NCI-H1436 treated with DMSO at 0.1 percent for 48 hours (cell line): ENCODE measurements at places on chromosomes 11 and 22.

DNA sequence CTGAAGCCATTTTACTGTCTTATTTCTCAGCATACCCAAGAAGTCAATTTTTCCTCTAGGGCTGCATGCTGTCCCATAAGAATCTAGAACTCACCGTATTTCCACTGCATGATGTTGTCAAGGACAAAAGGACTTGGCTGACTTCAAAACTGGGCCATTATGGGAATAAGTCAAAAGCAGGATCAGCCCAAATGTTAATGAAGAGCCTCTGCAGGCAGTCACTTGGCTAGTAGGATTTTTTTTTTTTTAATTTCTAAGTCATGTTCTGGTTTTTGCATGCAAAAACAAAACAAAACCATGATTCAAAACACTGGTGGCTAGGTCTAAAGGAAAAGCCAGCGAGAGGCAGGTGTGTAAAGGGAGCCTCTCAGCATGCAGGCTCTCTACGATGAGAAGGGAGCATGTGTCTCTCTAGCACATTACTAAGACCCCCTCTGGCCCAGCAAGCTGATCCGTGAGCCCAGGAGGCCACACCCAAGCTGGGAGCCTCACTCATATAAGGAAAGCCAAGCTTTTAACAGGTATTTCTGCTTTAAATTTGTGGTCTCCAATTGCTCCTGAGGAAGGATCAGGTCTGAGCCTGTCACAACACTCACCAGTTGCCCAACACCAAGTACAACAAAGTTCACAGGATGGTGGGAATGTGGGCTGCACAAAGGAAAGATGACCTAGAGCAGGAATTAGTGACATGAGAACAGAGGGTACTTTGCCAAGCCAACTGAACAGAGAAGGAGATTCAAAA is 21.4 kb upstream of the STK33 start:
- DNase-seq: no peak

DNA sequence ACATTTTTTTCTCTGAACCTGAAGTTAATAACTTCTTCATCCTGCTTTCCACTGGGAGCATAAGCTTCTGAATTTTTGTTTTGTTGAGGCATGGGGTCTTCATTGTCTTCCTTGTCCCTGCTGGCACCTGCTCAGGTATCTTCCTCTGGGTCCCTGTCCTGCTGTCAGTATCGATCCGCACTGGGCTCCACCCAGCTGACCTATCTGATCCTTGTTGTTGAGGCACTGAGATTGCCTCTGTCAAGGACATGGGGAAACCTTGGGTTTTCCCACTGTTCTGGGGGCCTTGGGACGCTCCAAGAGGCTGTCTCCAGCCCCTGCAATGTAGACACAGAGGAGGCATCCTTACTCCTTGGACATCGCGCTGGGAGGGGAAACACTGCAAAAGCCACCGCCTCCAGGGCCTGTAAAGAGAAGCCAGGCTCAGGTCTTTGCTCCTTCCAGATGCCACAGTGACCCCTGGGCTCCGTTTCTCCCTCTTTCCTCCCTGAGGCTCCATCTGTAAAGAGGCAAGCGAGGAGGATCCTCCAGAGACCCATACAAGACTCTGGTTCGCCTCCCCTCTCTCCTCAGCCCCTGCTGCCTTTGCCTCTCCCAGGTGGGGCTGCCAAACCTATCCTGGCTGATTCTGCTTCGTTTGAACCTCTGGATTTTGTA is 8.6 kb upstream of the RBFOX2 start:
- no peak for DNase-seq

GRCh38 chr11:74325649-74326645 is 14.5 kb upstream of the P4HA3 start:
- DNase-seq: no peak

GRCh38 chr22:37028692-37029674 is 9.4 kb downstream of the MPST start:
- no peak for DNase-seq

GRCh38 chr11:119483341-119483880 is 60.4 kb upstream of the THY1 start:
- no peak for DNase-seq

DNA sequence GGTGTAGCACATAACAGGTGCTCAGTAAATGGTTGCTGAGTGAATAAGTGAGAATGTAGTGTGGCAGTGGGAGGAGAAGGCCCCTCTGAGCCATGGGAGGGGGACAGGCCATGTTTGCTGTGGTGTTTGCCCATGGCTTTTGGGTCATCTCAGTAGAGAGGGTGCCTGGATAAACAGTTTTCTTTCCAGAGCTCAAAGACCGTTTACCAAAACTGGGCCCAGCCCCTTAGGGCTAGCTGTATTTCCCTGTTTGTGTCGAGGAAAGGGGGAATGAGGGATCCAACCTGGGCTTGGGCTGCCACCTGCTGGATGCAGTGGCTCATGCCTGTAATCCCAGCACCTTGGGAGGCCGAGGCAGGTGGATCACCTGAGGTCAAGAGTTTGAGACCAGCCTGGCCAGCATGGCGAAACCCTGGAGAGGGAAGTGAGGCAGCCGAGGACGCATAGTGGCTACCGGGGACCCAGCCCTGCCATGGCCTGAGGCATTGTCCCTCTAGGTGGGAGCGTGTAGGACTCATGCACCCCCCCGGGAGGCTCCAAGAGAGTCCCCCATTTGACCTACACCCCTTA is 8.7 kb upstream of the LTO1 start:
- no peak for DNase-seq

GRCh38 chr22:39486951-39487825 is 14.9 kb upstream of the MIEF1 start:
- DNase-seq: no peak

DNA sequence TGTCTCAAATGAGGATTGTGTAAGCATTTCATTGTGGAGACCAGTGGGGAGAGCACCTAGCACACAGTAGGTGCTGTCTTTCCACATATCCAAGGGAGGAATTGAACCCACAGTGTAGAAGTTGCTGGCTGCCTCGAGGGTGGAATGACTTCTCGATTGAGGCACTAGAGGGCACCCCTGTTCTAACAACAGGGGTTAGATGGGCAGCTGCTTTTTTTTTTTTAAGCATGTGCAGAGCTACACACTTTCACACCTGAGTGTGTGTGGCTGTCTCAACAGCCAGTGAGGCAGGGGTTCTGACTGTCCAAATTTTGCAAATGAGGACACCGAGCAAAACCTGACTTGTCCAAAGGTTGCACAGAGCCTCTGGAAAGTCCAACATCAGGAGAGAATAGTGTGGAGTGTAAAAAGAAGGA is 118.2 kb upstream of the CRYBB3 start:
- DNase-seq: no peak

DNA sequence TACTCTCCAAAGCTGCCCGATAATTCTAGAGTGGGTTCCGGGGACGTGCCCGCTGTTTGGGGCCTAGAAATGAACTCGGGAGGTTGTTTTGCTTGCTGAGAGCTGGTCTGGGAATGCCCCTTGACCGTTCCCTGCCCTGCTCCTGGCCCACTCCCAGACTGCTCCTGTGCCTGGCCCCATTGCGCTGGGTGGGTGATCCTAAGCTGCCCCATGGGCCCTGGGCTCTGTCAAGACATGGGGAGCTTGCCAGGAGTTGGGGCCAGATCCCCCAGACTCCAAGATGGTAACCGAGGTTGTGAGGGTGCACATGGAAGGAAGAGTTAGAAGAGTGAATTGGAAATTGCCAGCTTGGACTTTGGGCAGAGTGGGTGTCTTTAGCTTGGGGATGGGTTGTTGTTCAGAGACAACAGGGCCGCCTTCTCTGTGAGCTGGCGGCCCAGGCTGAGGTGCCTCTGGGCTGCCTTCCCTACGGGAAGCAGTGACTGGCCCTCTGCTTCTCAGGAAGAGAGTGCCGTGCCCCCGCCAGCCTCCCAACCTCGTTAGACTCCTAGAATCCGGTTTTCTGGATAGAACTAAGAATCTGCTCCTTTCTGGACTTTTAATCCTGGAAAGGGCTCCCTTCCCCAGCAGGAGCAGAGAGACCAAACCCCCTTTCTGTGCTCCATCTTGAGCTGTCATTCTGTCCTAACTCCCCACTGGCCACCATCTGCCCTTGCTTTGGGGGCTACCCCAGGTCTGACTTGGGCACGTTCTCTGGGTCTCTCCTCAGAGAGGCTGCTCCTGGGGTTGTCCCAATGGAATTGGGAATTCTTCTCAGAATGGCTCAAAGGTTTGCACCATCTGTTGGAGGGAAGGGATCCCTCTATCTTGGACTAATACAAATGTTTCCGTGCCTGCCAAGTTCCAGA is 1.8 kb downstream of the ST3GAL4 start:
- DNase-seq: no peak

GRCh38 chr11:102599642-102600261 is 25.4 kb downstream of the MMP20 start:
- DNase-seq: no peak

- no peak for DNase-seq
These were observed 188.4 kb downstream of the ADAMTS15 start for GRCh38 chr11:130636722-130637464.

GRCh38 chr11:109264128-109264527 is 157.9 kb upstream of the C11orf87 start:
- no peak for DNase-seq

GRCh38 chr11:118699506-118700220 is 20.2 kb upstream of the TREH start:
- DNase-seq: no peak
